ENCODE measurements at places on chromosomes 13 and 19. TPM values are rescaled to one million over a fixed set of nuclear protein-coding genes. Genes with fewer than 3 reads are reported as not detected.

DNA sequence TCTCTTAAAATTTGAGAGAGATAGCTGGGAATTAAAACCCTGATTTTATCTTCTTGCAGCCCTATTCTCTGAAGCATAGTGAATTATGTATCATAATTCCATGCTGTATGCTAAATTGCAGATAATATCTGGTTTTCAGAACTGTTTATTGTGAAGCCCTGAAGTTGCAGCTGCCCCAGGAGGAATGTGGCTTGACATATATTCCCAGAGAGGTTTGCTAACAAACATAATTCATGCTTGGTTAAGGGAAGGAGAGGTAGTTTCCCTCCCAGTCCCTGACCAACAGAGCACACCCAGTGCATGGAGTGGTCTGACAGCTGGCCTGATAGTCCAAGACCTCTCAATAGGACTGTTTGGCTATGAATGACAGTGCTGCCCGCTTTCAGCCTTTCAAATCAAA is 500.6 kb upstream of the MIR17HG start:
- DNase-seq: no peak

- DNase-seq: no peak
Observed at GRCh38 chr13:99012539-99012938, 34.7 kb upstream of the DOCK9 start.

DNA sequence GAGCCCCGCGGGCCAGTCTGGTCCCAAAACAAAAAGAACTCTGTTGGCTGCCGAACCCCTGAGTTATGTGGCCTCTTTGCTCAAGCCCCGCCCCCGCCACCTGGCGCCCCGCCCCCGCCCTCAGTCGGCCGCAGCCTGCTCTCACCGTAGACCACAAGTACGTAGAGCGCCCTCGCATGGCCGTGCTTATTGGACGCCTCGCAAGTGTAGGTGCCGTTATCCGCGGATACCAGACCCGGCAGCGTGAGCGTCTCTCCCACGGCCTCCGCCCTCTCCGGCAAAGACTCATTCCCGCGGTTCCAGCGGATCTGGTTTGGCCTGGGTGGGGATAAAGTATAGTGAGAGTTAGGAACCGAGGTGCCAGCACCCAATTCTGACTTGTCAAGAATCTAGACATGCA is 5.5 kb upstream of the ZNF428 start:
- DNase-seq: no peak

ANGPTL8 gene
- total RNA-seq: not detected

SERTM1 gene
- total RNA-seq: 13.3 TPM

DLL3 gene
- 4.1 TPM for total RNA-seq

DNA sequence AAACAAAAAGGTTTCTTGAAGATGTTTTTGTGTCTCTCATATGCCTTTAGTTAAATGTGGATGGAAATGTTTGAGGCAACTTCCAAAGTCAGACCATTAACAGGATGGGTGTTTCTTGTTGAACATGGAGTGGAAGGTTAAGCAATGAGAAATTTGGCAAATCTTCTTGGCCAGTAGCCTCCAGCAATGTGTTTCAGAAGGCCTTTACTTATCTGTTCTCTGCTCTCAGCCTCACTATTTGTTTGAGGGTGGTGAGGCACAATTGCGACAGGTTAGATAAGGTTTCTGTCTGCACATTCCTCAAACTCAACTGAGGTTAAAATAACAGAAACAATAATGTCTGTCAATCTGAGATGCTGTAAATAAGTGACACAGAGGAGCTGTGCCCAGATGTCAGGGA is 1019.0 kb downstream of the DIAPH3 start:
- no peak for DNase-seq

GRCh38 chr13:53240401-53241025 is 211.9 kb downstream of the OLFM4 start:
- no peak for DNase-seq

DNA sequence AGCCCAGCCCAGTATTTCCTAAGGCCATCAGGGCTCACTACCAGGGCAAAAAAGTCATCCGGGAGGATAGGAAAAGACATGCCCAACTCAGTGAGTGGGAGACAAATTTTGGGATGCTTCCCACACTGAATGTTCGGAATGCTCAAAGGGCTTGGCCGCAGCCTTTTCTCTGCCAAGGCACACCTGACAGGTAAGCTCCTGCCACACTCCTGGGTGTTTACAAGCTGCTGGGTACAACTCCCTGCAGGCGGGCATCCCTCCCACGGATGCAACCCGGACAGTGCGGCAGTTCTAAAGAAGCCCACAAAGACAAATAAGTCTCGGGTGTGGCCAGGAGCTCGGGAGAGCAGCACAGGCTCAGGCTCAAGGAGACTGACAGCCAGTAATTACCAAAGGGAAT is 28.1 kb downstream of the SLC7A1 start:
- no peak for DNase-seq

CEACAM8 gene
- not detected for total RNA-seq

- DNase-seq: no peak
Observed at GRCh38 chr13:37029617-37030016, 29.0 kb downstream of the EXOSC8 start.

DNA sequence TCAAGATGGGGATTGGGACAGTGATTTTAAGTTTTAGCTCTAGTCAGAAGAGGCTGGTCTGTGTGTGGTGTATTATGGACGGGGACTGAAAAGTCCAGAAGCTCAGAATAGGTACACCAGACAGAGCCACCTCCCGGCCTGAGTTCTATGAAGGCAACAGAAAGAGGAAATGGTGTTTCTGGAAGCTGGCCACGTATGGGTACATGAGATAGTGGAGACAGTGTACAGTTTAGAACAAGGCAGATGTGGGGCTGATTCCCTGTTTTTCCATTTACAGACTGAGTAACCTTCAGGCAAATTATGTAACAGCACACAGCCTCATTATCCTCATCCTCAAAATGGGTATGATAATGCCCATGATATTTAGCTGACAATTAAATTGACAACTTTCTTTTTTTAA is 1.3 kb downstream of the ZNF175 start:
- DNase-seq: no peak

CTXN1 gene
- total RNA-seq: 208 TPM

- DNase-seq: no peak
Observed at GRCh38 chr19:3443840-3444694, 36.3 kb downstream of the SMIM24 start.

DNA sequence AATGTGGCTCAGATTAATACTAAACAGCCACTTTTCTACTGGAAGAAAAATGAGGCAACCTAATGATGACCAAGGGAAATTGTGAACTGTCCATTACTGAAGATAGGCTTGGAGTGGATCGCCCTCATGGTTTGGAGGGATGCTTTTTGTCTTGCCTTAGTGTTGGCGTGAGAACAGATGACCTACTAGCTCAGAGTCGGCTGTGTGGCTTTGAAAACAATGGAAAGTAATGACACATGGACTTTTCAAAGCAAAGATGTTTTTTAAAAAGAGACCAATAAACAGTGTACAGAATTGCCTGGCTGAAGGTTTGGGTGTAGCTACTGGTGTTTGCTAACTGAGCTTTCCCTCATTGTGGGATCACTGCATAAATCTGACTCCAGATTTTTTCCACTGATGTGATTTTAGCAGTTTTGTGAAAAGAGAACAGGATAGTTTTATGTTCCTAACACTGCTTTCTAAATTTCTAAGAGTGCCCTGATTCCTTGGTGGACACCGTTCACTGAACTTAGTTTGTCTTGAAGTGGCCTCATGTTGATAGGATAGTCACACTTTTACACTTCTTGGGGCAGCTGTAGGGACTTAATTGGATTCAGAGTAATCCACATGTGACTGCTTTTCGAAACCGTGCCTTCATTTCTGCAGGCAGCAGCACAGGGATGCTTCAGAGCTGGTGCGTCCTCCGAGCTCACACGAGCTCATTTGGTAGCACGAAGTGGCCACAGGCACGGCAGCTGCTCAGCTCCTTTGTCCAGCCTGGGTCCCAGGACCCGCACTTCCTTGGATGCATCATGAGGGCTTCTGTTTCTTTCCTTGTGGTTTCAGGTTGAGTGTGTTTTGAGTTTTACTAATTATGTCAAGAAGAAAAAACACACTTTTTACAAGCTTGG is 4.3 kb downstream of the CEBPG start:
- no peak for DNase-seq

DNA sequence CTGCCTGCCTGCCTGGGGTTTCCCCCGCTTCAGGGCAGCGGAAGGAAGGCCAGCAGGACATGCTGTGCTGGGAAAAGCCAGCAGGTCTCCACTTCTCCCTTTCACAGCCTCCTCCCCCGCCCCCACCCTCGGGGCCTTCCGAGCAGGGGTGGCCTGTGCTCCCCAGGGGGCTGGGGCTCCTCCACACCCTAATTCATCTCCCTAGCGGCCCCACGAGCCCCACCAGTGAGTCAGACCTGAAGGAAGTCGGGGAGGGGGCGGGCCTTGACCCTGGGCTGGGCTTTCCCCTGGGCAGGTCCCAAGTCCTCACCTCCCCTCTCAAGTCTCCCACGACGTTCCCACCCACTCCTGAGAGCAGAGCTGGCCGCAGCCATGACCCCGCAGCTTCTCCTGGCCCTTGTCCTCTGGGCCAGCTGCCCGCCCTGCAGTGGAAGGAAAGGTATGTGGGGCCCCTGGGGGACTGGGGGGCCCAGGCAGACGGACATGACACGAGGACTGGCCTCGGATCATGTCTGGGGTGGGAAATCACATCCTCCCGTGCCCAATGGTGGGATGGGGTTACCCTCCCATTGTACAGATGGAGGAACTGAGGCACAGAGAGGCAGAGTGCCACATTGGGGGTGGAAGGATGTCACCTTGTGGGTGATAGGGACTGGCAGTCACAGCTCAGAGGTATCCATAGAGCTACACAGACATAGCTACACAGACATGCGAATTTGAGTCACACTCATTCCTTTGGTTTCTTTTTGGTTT is at the start of gene EBI3:
TSS of gene EBI3 (plus strand) at position 345 of the 753 bp plus-strand sequence. CDS start at position 373, 28 bp downstream.
- peak; percentile 46 for DNase-seq

DNA sequence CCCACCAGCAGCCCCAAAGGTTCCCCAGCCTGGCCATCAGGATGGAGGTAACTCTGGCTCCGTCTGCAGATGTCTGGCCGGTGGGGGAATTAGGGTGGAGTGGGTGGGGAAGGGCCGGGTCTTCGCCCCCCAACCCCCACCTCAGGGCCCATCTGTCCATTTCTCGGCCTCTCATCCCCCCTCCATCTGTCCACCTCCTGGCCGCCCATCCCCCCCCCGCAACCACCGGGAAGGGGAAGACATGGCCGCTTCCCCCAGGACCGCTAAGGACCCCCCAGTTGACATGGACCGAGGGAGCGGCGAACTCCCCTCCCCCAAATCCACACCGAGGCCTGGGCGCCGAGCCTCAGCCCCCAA is 793 bp downstream of the LRFN1 start:
- DNase-seq: no peak

GRCh38 chr13:42001580-42001979 is 40.7 kb upstream of the VWA8 start:
- no peak for DNase-seq

- DNase-seq: no peak
Observed at GRCh38 chr13:33168321-33168960, 117.1 kb downstream of the STARD13 start.

DNA sequence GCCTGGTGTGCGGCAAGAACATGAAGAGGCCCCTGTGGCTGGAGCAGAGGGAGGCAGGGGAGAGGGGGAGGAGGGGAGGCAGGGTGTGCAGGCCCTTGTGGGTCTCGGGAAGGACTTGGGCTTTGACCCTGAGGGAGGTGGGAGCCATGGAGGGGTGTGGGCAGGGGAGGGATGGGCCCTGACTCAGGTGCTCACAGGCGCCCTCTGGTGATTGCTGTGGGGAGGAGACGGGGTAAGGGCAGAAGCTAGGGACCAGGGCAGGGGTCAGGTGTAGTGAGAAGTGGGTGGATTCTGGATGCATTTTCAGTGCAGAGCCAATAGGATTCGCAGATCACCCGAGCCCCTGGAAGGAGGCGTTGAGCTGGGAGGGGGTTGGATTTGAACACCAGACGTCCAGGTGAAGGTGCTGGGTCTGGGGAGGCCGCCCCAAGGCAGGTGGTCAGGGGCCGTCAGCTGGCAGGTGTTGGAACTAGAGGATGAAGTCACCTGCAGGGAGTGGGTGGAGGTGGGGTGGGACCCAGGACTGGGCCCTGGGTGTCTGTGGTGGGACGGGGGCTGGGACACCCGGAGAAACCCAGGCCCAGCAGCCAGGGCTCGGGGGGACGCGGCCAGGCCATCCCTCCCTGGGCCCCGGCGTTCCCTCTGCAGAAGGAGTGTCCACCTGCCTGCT is 185.4 kb downstream of the KDM4B start:
- DNase-seq: peak; percentile 41

PSG7 gene
- total RNA-seq: not detected

DNA sequence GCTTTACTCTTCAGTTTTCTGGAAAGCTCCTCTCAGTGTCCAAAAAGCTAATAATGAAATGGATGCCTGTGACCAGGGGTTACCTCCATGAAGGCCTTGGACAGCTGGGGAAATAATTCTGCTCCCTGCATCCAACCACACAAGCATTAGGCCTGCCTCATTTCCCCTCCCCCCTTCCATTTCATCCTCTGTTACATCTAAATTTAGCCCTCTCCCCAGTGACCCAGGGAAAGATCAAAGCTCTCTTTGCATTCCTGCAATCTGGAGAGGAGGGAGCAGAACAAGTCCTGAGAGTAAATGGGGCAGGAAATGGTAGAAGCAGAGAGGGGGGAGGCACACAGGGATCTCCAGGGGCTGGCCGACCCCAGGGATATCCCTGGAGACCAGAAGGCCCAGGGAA is 452.7 kb downstream of the TSHZ3 start:
- no peak for DNase-seq

GARIN5A gene
- 4.9 TPM for total RNA-seq

ADGRE3 gene
- total RNA-seq: not detected

GRCh38 chr19:42494321-42494720 is 34.0 kb downstream of the CEACAM1 start:
- no peak for DNase-seq

GRCh38 chr19:19053508-19054314 is 10.1 kb upstream of the SLC25A42 start:
- DNase-seq: peak; percentile 52

DNA sequence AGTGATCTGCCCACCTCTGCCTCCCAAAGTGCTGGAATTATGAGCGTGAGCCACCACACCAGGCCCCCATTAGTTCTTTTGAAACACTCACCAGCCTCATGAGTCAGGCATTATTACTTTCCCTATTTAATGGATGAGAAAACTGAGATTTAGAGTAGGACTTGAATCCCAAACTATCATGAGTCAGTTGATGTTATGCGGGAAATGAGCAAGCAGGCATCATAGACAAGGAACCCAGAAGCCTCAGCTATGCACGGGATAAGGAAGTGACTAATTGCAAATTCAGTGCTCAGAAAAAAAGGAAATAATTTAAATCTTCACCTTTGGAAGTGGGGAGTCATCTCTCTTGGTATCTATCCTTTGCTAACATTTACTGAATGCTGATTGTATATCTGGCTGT is 217.5 kb downstream of the ABCC4 start:
- no peak for DNase-seq

GRCh38 chr13:29819143-29819542 is 31.3 kb downstream of the UBL3 start:
- no peak for DNase-seq

SLC10A2 gene
- total RNA-seq: not detected

DNA sequence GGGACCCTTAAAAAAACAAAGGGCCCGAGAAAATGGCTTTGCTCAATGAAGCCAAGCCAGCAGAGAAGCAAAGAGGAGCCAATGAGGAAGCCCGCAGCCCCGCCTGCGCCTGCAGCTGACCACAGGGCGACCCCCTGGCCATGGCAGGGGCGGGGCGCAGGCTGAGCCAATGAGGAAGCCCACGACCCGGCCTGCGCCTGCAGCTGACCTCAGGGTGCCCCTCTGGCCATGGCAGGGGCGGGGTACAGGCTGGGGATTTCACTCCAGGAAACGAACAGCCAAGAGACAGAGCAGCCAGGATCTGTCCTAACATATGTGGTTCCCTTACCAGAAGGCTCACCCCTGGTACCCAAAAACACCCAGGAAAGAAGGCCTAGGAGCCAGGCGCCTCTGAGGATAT is 101.4 kb downstream of the STK24 start:
- DNase-seq: no peak
